ENCODE measurements at places on chromosomes 1 and 21.

- DNase-seq: no peak
Observed at GRCh38 chr1:58649555-58649954, 50.3 kb downstream of the MYSM1 start.

DNA sequence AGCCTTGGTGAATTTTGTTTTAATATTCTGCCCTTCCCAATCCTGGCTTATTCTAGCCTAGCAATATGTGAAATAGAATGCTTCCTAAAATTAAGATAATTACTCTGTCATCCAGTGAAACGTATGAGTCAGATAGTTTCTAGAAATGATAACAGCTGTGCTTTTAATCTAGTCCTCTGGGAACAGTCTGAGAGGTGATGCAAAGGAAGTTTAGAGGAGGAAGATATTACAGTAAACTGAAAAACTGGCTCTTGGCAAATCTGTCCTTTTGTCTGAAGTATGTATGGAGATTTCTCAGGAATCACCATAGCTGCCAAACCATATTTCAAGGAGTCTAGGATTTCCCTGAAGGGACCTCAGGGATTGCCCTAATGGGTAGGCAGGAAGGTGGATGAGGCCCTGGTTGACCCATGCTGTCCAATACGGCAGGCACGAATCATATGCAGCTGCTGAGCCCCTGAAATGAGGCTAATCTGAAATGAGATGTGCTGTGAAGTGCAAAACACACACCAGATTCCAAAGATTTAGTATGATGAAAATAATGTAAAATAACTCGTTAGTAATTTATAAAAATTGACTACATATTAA lies 70.8 kb upstream of the LBR start:
- no peak for DNase-seq

GRCh38 chr1:203048555-203049051 lies 22.3 kb downstream of the PPFIA4 start:
- DNase-seq: no peak

DNA sequence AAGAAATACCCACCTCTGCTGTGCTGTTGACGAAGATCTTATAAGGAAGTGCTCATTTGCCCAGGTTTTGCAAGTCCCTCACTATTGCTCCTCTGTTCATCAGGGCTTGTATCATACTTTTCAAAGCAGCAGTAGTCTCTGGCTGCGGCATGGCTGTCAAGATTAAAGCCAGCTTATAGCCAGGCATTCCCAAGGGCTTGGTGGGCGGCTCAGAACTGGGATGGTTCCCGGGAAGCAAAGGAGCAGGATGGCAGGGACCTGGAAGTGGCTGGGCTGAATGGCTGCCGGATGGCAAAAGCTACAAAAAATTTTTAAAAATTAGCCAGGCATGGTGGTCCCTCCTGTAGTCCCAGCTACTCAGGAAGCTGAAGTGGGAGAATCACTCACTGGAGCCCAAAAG lies 16.7 kb upstream of the SH3BGRL3 start:
- no peak for DNase-seq

DNA sequence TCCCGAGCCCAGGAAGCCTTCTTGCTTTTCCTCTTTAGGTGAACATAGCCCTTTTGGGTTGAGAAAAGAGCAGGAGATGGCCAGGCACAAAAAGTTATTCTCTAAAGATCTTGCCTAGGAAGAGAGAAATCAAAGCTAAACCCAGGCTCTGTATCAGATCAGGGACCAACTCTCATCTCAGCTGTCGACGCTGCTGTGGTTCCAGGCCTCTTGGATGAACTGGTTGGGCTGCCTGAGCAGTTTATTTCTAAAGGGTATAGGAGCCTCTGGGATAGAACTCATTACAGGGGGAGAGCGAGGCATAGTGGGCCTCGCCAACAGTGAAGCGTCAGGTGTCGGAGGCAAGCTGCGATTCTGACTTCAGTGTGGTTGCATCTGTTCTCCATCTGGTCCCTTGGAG lies 82.6 kb upstream of the F3 start:
- DNase-seq: no peak
